ENCODE measurements at places on chromosomes 16 and 17.
A peak's percentile ranks its signal among the peaks of the same experiment; 100 is the strongest.

- DNase-seq, result no peak
These were observed 57.2 kb downstream of the ACTG1 start for GRCh38 chr17:81455387-81455786.

- DNase-seq, result no peak
These were observed 278.6 kb downstream of the CBLN1 start for GRCh38 chr16:49003022-49003421.

DNA sequence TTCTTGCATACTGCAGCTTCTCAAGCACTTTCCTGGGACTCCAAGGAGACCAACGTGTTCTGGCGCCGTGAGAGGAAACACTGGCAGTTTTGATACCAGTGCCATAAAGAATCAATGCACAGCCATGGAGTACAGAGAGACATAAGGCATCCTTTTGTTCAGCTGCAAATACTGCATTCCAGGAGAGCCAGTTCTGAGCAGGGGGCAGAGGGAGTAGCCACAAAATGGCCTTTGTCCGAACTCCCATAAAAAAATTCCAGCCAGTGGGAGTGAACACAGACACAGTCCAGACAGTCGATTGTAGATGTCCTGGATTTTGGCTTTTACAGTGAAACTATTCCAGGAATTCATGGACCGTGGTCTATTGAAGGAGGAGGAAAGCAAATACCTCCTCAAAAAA is 36.2 kb upstream of the TEKT3 start:
- DNase-seq, result no peak

DNA sequence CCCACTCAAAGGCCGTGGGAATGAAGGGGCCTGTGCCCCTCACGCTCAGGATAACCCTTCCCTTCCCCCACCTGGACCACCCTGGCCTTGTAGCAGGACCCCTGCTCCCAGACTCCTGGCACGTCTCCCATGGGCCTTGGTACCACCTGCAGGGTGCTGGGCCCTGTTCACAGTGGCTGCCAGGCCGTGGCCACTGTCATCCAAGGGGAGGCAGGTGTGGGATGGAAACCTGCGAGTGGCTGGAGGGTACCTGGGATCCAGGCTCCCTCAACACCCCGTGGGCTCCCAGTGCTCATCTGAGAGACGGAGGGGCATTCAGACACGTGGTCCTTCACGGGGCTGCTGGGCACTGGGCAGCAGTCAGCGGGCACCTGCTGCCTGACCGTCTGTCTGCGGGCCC is 75.6 kb upstream of the CIBAR2 start:
- DNase-seq, result no peak

GRCh38 chr17:40316571-40317344 is 7.8 kb downstream of the RARA start:
- DNase-seq, result no peak

- no peak for DNase-seq
These were observed 19.4 kb downstream of the CD300A start for GRCh38 chr17:74485841-74486240.

DNA sequence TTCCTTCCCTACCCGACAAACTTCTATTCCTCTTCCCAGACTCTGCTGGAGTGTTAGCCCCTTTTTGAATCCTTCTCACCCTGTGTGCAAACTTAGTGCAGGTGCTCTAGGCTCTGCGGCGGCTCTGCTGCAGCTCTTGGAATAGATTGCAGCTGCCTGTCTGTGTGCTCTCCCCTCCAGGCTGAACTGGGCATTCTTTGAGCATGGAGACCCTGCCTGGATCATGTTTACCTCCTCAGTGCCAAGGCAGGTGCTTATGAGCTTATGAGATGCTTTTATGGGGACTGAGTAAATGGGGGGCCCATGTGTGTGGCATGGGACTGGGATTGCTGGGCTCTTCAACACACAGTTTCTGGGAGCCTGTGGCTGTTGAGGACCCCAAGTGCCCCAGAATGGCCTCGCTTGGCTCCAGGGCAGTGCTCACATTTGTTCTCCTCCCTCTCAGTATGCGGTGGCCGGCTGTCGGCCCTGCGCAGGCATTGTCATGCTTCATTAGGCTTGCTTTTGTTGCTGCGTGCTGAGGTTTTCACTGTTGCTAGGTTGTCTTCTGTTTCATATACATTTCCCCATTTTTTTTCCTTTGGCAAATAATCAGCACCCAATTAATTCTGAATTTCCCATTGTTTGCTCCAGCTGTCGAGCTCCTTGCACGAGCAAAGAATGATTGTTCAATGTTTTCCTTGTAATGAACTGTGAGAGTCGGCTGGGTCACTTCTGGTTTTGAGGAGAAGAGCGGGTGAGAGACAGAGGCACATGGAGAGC is 185.5 kb upstream of the NLRP1 start:
- peak; percentile 51 for DNase-seq

DNA sequence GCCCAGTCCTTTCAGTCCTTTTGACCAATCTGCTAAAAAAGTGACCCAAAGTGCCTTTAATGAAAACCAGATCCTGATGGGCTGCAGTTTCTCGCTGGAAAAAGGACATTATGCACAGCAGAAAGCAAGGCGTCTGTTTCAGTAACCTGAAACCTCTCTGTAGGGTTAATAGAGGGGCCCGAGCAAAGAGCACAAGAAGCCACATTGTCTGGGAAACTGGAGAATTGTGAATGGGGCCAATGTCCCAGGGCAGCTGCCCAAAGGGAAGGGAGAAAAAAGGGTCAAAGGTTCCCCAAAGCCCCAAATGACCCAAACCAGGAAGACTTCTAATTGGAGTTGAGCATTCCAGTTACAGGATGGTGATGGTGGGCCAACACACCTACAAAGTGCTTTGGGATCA is 3.0 kb downstream of the OTOA start:
- DNase-seq, result no peak

DNA sequence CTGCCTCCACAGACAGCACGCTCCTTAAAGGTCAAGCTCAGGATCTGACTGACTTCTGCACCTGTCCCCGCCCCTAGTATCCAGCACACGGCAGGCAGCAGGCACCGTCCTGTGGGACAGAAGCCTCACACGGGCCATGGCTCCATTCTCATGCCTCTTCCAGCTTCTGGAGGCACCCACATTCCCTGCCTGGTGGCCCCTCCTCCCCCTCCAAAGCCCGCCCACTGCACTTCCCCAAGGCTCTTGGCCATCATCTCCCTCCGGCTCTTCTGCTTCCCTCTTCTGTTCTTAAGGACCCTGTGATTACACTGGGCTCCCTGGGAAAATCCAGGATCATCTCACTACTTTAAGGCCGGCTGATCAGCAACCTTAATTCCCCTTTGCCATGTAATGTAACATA is 3.5 kb downstream of the CANT1 start:
- DNase-seq, result no peak

DNA sequence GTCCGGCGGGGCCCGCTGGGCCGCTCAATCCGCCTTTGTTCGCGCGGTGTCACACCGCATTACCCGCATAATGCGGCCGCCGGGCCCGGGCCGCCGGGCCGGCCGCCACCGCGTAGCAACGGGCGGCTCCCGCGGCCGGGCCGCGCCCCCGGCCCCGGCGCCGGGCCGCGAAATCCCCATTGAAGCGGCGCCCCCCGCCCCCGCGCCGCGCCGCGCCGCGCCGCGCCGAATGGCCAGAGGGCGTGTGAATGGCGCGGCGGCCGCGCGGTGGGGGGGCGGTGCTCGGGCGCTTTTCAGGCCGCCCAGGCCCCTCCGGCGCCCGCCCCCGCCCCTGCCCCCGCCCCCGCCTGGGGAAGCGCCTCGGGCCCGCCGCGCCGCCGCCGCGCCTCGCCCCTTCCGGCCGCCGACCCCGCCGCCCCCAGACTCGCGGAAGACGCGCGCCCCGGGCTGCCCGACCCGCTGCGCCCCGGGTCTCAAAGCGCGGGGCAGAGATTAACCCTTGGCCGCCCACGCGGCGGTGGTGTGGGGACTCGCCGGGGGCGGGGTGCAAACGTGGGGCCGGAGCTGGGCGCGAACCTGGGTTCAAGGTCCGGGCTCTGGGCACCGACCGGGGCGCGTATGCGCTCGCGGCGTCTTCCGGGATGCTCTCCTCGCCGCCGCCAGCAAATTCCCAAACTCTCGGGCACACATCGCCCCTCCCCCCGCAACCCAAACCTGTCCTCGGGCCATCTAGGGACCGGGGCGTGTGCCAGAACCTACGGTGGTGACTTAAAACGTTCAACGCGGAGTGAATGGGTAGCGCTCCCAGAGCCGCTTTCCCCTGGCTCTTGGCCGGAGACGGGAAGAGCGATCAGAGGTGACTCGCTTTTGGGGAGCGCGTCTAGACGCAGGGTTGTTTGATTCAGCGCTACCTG is 46.7 kb downstream of the WNT3 start:
- peak; percentile 11 for DNase-seq

DNA sequence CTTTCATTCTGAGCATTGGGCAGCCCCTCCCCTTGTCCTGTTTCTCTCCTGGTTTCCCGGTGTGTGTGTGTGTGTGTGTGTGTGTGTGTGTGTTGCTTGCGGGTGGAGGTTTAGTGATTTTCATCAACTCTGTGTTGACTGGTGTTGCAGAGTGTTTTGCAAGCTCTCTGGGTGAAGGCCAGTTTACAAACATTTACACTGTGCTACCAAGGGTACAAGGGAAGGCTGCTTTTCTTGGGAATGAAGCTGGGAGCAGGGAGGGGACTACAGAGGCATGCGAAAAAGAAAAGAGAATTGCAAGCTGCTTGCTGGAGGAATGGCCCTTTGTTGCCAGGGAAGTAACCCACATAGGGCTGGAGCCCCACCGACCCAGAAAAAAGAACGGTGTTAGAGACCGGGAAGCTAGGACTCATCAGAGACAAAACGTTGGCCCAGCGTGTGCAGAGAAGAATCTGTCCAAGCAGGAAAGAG is 29.6 kb downstream of the HS3ST3B1 start:
- DNase-seq, result no peak

GRCh38 chr16:79988721-79989220 is 388.2 kb upstream of the MAF start:
- DNase-seq, result no peak

DNA sequence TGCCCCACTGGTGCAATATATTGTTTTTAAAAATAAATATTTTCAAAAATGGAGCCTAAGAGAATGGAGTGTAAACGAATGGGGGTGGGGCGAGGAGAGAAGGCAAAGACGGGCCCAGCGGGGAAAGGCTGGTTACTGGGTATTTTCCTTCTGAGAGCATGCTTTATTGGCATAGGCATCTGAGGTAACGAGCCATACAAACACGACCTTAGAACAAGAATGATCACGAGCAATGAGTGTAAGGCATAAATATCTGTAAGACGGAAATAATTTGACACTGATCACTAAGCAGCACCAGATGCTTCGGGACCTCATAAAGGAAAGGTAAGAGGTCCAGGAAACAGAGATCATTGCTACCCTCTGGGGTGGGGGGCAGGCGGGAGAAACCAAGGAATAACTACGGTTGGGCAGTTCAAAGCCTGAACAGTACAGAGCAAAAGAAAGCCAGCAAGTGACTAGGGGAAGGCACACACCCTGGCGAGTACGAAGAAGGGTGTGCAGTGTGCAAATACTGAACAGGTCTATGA is 959 bp downstream of the SSH2 start:
- DNase-seq, result no peak

- no peak for DNase-seq
These were observed 37.1 kb upstream of the MGAT5B start for GRCh38 chr17:76830987-76831715.

DNA sequence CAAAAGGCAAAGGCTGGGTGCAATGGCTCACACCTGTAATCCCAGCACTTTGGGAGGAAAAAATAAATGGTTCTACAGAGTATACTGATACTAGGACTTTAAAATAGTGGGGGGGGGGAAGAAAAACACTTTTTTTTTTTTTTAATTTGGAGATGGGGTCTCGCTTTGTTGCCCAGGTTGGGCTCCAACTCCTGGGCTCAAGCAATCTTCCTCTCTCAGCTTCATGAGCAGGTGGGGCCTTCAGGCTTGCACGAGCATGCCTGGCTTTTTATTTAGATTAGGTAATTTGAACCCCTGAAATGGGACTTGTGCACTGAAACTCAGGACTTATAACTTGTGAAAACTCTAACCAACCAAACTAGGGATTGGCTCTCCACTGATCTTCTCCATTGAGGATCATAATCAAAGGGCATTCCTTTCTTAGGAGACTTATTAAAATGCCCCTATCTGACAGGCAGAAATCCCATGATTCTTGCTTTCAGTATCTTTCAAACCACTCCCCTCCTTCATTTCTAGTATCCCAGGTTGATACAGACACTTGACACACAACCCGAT is 16.9 kb downstream of the GRB2 start:
- no peak for DNase-seq

DNA sequence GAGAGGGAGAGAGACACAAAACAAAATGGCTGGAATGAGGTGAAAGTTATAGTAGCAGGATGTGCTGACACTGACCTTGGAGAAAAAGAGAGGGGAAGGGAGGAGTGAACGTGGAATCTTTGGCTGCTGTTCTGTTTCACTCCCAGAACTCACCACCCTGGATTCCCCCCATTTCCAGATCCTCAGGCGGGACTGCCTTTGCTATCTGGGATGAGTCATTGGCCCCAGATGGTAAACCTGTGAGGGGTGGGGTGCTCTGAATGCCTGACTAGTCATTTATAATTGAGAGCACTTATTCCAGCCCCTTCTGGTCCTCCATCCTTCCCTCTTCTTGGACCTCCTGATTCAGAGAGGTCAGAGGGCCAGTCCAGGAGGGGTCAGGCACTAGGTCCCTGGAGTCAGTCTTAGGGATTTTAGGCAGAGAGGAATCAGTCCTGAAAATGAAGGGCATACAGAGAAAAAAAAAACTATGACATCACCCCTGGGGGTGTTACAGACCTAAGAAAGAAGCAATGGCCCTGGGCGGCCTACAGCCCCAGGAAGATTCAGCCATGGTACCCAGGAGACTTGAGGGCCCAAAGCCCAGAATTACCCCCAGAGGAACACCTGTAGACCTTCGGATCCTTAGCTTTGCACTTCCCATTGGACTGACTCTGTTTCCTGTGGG is 2.2 kb upstream of the ZG16 start:
- no peak for DNase-seq

DNA sequence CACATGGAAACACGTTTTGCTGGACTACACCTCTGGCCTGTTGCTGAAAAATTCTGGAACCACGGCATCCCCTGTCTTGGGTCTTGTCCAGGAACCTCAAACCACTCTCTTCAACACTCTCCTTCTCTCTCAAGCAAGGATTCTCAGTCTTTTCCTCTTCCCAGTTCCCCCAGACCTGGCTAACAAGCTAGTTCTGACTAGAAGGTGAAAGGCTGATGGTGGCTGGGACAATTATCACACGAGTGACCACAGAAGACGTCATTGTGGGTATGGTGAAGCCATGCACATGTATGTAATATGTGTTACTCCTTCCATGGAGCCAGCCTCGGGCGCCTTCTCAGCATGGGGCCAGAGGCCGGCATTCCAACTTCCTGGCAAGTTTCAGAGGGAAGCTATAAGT is 123.0 kb downstream of the CDYL2 start:
- DNase-seq, result no peak

GRCh38 chr16:49674990-49675389 is 180.9 kb downstream of the ZNF423 start:
- no peak for DNase-seq

DNA sequence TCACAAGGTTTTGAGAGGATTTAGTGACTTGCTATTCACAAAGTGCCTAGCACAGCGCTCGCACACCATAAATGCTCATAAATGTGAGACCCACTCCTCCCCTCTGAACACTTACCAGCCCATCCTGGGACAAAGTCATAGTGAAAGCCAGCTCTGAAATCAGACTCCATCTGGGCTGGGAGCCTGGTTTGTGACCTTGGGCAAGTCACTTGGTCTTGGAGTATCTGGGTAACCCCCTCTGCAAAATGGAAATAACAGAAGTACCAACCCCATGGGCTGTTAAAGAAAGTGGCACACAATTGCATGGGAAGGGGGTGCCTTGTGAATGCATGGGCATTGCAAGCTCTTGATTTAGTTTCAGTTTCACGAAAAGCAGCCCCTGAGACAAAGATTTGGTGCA is 104.7 kb upstream of the CDH5 start:
- DNase-seq, result no peak

Data from NCI-H345 (cell line).